ENCODE measurements at places on chromosomes 7 and 10. TPM values are rescaled to one million over a fixed set of nuclear protein-coding genes. Genes with fewer than 3 reads are reported as not detected.

DNA sequence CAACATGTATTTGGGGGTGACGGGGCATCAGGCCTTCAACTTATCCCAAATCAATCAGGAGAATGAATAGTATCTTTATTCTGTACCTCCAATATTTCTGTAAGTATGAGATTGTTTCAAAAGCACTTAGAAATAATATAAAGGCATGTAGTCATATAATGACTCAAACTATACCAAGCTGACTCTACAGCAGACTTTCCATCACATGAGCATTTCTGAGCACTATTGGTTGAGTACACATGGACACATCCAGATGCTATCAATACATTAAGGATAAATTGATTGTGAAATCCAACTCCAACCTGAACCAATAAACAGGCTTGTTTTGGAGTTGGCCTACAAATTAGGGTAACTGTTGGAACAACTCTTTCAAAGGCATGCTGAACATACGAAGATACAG, 229.4 kb downstream of the SFMBT2 start:
- no peak for DNase-seq

DNA sequence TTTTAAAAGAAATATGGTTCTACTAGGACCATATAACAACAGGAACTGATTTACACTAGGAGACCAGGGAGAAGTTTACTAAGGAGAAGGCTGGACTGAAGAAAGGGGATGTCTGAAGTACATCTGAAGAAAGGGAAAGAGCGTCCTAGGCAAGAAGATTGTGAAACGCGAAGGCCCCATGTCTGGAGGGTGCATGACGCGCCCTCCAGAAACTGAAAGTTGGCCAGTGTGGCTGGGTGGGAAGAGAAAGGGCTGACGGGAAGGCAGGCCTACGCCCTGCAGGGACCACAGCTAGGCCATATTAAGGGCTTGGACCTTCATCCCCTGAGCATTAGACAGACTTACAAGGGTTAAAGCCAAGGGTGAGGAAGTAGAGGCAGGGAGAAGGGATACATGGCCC, 158.0 kb downstream of the TRIL start:
- no peak for DNase-seq

DNA sequence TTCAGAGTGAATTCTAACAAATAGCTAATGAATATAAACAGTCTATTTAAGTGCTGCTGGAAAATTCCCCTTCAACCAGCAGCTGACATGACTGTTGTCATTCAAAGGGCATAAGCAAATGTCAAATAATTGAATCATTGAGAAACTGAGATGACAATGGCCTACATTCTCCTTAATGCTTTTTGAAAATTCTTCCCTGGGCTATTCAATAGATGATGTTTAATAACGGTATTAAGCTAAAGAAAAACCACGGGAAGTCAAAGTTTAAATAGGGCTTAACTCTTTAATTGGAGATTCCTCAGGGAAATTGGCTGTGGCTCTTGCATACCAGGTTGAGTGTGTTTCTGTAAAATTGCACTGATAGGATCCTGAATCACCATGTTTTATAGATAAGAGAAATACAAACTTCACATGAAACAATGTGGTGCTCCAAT, 77.0 kb downstream of the ARL4A start:
- no peak for DNase-seq

DNA sequence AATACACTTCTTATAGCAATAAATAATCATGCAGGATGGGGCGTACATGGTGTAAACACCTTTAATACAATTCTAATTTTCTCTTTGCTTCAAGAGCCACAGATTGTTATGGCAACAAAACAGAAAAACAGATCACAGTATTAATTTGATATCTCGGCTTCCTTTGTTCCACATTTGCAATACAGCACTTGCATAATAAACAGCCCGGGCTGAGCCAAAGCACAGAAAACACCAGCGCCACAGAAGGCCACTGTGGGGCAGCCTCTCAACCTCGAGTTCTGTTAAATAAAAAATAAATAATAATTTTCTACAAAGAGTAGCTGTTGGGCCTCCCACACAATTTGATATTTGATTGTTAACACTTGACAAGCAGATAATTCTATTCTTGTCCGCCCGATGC, 255.9 kb downstream of the USP6NL start:
- no peak for DNase-seq

DNA sequence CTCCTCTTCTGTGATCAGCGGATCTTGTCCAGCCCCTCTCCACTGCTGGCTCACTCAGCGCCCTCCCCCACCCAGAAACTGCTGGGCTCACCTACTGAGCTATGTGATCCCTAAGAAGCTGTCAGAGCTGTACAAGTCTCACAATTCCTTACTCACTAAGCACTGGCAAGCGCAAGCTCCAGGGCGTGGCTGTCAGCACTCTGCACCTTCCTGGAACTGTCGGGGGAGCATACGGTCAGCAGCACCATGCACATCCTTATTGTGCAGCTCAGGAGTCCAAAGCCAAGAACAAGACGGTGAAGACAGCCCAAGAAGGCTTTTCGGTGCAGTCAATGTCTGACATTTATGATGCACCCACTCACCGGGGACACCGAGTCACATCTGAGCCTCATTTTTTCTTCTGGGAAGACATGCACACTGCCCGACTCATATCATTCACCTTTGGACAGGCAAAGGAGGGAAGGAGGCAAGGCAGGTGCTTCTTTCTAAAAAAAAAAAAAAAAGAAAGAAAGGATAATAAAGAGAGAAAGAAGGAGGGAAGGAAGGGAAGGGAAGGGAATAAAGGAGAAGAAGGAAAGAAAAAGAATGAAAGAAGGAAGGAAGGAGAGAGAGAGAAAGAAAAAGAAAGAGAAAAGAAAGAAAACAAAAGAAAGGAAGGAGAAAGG, 56.3 kb downstream of the ASB13 start:
- no peak for DNase-seq

DNA sequence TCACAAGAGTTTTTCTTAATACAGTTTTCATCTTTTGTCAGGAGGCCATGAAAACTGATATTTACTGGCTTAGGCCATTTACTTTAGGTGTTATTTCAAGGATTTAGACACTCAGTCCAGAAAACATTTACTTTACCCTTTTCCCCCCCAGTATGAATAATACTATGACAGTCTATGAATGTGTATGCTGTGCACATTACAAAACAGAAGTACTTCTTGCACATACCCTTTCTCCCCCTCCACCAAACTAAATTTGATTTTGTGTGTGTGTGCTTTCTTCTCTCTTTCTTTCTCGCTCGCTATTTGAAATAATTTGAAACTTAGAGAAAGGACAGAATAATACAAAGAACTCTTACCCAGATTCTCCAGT, 41.3 kb downstream of the RBM33 start:
- DNase-seq: no peak

GRCh38 chr10:6737080-6737641, 157.1 kb upstream of the PRKCQ start:
- DNase-seq: no peak

DNA sequence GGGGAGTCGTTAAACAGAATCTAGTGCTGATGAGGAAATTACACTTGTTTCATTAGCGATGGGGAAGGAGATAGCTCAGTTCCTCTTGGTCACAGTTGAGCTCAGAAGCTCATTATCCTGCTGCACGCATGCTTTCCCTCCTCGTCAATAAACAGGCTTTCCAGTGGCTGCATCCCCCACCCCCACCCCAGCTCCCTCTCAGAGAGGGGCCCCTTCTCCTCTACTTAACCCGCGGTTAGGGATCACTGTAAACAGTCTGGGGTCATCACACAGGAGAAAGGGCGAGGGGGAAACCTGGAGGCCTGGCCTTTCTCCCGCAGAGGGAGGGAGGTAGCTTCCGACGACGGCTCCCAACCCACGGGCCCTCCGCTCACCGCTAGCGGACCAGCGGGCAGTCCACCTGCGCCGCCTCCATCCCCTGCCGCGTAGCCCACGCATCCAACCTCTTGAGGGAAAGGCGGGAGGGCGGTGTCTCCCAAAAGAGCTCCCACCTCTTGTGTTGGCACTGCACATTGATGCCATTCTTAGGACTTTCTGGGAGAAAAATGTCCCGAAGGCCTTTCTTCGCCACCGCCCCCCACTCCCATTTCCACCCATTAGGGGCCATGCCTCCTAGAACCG, 80.8 kb downstream of the PAX2 start:
- DNase-seq: no peak

IL6 gene
- total RNA-seq: 3.8 TPM

BHLHA15 gene
- 2.3 TPM for total RNA-seq

DNA sequence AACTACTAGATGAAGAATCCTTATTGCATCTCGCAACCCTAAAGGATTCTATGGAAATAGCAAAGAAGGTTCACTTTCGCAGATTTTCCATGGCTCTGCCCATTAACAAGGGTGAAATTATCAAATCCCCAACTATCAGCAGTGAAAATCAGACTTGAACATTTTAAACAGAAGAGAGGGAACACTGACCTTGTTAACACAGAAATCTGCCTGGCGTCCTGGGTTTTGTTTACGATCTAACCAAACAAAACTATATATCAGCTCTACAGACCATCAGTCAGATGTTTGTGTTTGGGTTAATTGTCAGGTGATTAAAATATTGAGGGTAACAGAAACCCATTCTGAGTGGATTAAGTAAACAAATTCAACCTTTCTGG, 1.9 kb downstream of the CTTNBP2 start:
- DNase-seq: no peak

UBE2H gene
- total RNA-seq: 124 TPM

- no peak for DNase-seq
Measured at GRCh38 chr7:29248713-29249382, 54.3 kb downstream of the CHN2 start.

DNA sequence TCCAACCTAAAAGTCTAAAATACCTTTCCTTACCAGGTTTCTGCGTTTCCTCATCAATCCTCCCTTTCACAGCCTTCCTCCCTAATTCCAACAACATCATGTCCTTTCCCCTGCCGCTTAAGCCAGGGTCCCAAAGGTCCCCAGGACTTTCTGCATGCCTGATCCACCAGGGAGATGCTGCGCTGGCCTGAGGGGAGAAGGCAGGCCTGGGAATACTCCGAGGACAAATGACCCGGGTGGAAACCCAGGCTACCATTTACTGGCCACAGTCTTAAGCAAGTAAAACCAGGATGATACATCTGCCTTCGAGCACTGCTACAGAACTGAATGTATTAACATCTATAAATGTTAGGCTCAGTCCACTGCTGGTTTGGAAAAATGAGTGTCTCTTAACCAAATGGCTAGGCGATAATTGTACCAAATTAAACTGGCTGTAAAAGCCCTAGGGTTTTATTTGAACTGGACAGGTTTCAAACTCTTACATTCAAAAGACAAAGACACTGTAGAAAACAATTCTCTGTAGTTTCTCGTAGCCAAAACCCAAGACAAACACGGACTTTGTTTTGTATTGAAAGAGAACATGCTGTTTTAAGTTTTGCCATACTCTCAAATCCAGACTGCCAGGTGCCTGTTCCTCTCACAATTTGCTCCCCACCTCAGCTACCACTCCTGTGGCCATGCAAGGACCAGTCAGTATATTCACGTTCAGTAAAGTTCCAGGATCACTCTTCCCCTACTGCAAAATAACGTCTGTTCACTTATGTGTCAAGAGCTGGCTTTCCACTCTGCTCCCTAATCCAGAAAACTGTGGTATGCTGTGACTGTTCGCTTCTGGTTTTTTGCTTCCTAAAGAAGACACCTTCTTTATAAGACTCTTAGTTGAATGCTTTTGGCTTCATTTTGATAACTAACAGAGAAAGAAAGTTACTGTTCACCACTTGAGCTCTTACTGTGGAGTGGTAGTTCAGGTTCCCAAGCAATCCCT, 145.7 kb downstream of the RNF216 start:
- DNase-seq: no peak

AKR1C4 gene
- not detected for total RNA-seq

DNA sequence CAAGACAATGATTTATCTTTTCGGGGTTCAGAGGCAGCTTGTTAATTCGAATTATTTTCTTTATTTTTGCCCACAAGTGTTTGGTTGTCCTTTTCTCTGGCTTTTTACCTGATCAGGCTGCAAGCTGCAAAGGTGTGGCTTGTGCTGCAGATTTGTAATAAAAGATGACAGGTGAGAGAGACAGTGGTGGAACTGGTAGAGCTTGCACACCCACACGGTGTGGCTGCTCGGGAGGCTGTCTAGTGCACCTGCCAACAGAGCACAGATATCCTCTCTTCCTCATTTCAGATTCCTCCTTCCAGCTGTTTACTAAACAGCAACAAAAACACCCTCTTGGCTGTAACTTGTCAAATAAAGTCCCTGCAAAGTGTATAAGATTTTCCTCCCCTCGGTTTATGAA, 9.2 kb downstream of the GJD4 start:
- no peak for DNase-seq

GRCh38 chr10:35503578-35503977, 101.6 kb upstream of the GJD4 start:
- no peak for DNase-seq

DNA sequence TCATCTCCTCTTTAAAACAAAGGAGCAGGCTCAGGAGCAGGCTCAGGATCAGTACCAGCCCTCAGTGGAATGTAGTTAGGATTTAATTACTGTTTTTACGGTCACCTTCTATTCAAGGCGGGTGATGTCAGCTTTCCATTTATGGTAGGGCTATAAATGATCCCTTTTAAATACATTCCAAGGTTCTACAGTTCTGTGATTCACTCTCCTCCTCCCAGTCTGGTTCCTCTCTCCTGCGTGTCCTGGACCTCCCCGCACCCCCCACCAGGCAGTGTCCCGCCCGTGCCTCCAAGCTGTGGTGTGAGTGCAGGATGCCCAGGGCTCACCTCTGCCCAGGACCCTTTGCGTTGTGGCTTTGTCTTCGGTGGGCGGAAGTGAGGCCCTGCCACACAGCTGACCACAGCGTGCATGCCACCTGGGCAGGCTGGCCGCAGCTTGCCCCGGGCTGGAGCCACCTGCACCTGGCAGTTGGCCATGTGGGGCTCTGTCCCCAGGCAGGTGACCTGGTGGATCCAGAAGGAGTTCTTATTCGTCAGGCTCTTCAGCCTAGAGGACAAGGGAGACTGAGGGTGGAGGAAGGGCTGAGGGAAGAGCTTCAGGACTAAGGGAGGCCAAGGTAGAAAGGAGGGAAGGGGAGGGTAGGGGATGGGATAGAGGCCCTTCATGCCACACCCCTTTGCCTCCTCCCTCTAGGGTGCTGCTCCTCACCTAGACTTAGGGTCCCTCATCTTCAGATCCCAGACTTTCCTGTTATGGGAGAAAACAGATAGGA, 9.1 kb downstream of the LOXL4 start:
- DNase-seq: no peak

GRCh38 chr10:30583778-30584415, 45.7 kb downstream of the LYZL2 start:
- peak; percentile 83 for DNase-seq

- DNase-seq: no peak
Measured at GRCh38 chr10:102802920-102803534, 34.2 kb downstream of the CYP17A1 start.

DNA sequence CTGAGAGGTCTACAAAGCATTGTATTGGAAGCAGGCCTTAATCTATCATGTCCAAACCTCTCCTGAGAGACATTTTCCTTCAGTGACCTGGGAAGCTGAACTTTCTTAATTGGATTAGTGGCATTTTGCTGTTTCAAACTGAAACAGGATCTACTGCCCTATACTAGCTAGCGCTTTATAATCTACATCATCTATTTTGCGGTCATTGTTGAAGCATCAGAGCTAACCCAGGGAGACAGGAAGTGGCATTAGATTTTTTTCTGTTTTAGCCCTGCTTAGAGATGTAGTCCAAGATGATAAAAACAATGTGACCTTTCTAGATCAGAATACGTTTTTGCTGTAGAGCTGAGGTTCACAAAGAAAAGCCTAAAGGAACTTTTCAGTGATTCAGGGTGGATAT, 147.4 kb upstream of the AGR3 start:
- DNase-seq: no peak
